ENCODE measurements at places on chromosomes 5 and 9.

DNA sequence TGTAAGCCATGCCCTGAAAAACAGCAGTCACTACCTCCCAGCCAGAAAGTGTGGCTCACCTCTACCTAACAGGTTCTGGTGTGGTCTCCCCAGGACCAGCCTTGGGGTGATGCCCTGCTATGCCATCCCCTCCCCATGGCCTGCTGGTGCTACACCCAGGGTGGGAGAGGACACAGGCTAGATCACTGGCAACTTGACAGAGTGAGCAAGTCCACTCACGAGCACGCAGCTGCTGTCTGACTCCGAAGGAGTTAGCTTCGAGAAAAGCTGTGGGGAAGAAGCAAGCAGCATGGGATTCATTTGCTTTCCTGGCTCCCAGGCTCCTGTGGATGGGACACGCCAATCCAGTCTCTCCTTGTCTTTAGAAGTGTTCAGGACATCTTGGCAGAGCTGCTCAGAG is 102.2 kb downstream of the COL5A1 start:
- no peak for DNase-seq

GRCh38 chr9:94907264-94907936 is 180.9 kb downstream of the AOPEP start:
- DNase-seq = no peak

DNA sequence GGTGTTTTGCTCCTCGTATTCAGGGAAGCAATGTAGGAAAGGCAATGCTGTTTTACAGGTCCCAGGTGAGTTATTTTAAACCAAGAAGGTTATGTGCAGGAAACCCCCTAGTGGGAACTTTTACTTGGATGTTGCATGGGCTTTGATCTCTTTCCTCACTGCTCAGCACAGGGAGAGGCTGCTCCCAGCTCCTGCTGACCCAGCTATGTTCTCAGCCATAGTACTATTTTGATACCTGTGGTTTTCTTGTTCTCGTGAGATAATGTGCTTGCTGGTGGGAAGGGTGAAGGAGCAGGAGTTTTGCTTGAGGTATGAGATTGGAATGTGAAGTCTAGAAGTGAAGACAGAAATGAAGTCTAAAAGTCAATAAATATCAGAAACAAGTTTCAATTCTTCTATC is 265.6 kb upstream of the FBXL7 start:
- DNase-seq = no peak

DNA sequence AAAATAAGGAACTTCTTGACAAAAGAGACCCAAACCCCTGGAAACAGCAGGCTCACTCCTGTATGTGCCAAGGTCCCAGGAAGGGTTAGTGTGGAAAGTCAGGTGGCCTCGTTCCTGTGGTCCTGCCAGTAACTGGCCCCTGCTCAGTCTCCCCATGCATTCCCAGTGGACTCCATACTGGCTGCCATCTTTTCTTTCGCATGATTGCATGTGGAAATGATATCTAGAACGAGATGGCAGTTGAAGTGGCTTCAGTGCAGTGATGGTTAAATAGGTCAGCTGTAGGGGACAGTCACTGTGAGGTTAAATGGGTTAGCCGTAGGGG is 30.4 kb downstream of the AHRR start:
- DNase-seq = no peak

- no peak for DNase-seq
These were observed 55.8 kb upstream of the ARRDC3 start for GRCh38 chr5:91438871-91439270.

DNA sequence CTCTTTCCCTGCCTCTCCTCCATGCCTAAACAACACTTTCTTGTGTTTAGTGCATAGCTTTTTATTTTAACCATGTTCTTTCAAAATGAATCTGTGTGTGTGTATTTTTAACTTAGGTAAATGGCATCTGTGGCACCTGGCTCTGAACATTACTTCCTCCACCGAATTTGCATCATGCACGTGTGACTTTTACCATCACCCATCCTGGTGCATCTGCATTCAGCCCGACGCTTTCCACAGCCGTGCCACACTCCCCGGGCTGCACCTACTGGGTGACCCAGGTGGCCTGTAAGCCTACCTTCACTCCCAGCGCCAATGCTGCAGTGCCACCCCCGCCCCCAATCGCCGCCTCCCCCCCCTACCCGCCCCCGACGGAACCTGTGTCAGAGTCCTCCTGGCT is 12.7 kb upstream of the FCN1 start:
- no peak for DNase-seq

DNA sequence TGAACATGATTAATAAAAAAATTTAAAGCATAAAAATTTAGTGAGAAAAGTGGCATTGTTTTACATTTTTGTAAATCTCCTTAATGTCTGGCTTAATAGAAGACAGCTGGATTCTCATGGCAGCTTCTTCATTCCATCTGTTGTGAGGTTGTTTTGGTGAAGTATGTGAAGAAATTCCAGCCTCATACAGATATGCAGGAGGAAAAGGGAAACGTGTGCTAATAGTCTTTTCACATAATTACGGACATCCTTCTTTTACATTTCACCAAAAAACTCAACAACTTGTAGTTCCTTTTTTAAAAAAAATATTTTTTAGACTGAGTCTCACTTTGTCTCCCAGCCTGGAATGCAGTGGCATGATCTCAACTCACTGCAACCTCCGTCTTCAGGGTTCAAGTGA is 46.9 kb downstream of the HACD4 start:
- DNase-seq = no peak

DNA sequence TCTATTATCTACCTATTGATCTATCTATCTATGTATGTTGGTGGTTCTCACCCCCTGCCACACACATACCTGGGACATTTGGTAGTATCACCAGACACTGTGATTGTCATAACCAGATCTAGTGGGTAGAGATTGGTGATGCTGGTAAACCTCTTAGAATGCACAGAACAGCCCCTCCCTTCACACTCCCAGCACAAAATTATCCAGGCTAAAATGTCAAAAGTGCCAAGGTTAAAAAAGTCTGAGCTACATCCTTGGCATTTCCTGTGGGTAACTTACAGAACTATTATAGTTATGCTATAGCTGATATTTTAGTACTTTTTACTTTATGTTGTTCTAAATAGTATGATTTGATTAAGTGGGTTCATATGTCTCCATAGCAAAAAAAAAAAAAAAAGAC is 151.0 kb downstream of the FER start:
- no peak for DNase-seq

- DNase-seq = no peak
These were observed 35.1 kb downstream of the CTNNAL1 start for GRCh38 chr9:108978205-108978604.

DNA sequence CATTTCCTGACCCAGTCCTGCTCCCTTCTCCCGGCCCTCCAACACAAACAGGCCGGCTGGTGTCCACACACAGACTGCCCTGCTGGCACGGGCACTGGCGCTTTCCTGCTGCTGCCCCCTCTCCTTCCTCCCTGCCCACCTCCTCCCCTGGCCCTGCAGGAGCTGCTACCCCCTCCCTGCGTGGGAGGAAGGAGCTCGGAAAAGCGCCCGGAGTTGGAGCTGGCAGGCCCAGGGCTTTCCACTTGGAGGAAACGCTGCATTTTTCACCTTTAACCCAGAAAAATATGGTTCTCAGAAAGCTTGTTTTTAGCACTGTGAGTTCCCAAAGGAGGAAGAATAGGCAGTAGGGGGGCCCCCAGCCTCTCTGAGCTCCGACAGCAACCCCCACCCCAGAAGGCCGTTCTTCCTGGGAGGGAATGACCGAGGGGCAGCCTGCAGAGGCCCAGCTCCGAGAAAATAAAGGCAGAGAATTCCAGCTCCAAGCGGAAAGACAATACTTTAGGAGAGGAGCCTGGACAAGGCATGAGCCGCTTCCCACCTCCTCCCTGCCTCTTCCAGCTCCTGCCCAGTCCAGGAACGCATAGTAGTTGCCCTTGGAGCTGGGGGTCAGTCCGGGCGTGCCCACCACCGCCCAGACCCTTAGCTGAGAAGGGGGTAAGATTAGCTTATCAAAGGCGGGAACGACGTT is 88.9 kb downstream of the LIFR start:
- no peak for DNase-seq

- no peak for DNase-seq
These were observed 222.3 kb downstream of the YTHDC2 start for GRCh38 chr5:113735751-113736150.

- no peak for DNase-seq
These were observed 21.0 kb upstream of the C9orf40 start for GRCh38 chr9:74973714-74974113.

- no peak for DNase-seq
These were observed 164.6 kb upstream of the DMRT1 start for GRCh38 chr9:676780-677438.

- no peak for DNase-seq
These were observed 99.8 kb downstream of the ESM1 start for GRCh38 chr5:54885636-54886035.

- no peak for DNase-seq
These were observed 1060.5 kb upstream of the DMAC1 start for GRCh38 chr9:8860086-8860485.

GRCh38 chr5:150758203-150758530 is 650 bp downstream of the DCTN4 start:
- no peak for DNase-seq

DNA sequence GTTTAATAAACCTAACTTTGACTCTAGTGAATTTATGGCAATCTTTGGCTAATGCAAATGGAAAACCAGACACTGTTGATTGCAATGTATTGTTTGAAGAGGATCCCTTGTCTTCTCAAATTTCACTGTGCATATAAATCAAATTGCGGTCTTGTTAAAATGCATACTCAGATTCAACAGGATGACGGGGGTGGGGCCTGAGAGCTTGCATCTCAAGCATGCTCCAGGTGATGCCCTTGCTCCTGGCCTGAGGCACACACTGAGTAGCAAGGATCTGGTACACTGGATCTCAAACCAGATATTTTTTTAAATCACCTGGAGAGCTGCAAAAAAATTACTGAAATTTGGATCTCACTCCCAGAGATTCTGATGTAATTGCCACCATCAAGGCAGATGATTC is 463.7 kb downstream of the DNAH5 start:
- DNase-seq = no peak

DNA sequence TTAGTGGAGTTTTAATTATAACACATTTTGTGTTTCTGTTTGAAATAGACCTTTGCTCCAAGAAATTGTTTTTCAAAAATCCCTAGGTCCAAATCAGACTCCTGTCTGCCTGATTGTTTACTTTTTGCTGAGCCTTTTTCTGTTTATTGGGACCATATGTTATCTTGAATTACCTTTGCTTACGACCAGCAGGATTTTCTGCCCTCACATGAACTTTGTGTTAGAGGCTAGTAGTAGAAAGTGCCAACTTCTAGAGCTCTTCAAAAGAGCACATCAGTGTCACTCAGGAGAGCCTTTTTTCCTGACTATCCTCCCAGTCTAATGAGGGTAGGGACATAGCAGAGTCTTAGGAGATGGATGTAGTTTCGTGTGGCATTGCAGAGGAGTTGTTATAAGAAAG is 10.2 kb downstream of the RECK start:
- DNase-seq = no peak

DNA sequence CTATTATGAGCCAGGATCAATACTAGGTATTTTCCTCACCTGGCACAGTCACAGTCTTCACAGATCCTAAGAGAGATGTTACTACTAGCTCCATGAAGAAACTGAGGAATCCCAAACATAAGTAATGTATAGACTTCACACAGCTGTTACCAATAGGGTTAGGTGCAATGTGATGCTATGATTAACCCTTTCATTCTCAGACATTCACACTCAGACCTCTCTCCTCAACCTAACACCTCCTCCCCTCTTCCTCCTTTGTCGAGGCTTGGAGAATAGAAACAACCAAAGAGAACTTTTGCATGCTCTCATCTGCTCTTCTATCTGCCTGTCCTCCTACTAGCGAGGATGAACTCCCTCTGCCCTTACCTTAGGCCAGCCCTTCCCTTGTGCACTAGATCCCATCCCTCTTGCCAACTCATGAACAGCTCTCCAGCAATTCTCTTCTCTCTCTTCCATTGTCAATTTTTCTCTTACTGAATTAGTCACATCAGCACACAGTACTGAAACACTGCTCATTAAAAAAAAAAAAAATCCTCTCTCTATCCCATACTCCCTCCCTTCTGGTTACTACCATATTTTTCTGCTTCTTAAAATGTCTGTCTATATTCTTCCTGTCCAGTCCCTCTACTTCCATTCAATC is 47.7 kb downstream of the MAPKAP1 start:
- no peak for DNase-seq

DNA sequence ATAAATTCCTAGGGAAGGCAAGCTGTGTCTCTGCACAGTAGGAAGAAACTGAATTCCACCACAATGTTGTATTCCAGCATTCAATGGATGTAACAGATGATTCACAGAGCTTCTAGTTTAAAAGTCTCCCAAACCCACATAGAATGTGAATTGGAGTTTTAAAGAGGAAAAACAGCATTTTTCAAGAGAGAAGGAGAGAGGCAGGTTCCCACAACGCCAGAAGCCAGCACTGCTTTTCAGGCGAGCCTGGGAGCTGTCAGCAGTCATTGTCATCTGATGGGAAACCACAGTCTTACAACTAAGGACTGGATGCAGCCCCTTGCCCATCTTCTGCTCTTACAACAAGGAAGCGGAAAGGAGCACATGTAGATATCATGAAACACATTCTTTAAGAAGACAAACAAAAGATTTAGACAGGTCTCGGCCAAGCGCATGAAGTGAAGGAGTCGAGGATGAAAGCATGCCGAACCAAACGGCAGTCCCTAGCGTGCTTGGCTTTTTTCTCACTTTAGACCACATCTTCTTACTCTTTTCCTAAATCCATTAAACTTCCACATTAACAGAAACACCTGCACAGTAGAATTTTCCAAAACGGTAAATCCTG is 638 bp downstream of the DIRAS2 start:
- no peak for DNase-seq
